ENCODE measurements at places on chromosomes 3 and 15. TPM values are rescaled to one million over a fixed set of nuclear protein-coding genes. Genes with fewer than 3 reads are reported as not detected.

Gene MOBP
- not detected for total RNA-seq

DNA sequence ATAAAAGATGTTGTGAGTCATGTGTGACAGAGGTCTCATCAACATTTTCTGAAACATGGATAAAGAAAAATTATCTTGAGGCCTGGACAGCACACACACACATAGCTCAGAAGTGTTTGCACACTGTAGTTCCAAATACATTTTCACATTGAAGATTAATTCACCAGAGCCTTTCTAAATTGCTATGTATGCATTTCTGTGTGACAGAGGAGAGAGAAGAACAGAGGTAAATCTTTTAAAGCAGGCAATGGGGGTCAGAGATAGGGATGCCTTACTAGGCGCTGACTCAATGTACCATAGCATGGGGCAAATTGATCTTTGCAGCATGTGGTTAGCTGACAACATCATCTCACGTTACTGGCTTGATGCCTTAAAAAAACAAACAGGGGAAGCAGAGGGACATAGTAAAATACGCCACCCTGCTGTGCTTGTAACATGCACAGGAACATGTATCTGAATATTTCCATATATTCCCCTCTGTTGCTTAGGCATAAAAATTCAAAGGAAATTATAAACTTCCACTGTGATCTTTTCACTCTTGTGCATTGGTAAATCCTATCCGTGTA is 7.7 kb downstream of the POU1F1 start:
- no peak for DNase-seq

DNA sequence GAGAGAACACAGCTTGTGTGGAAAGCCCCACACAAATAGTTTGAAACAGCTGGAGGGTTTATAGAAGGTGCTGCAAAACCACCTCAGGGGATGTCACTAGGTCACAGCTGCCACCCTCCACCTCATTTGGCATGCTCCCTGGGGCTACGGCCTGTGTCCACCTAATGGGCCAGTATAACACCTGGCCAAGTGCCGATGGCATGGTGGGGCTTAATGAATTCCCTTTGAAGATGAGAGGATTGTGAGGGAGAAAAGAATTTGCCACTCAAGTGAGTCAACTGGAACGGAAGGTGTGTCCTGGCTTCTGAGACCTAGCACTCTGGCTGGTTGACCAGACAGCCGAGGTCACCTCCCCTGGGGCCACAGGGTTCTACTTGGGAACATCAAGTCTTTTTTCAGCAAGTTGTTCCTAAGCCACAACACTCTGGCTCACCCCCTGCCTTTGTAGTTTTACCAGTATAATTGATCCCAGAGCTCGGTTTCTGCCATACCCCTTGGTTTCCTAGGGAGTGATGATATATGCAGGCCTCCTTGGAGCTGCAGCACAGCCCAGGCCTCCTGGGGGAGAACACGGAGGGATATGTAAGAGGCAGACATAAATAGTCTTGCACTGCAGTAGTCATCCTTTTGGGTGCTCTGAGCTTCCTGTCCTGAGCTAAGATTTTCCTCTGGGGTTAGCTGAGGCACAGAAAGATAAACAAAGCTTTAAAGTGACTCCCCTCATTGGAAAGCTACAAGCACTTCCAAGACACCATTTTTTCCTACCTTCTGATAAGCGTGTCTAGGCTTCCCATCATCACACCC is 178.2 kb upstream of the LPP start:
- DNase-seq, result no peak

- DNase-seq, result no peak
Observed at GRCh38 chr15:65338366-65338765, 33.9 kb downstream of the RNU5B-1 start.

DNA sequence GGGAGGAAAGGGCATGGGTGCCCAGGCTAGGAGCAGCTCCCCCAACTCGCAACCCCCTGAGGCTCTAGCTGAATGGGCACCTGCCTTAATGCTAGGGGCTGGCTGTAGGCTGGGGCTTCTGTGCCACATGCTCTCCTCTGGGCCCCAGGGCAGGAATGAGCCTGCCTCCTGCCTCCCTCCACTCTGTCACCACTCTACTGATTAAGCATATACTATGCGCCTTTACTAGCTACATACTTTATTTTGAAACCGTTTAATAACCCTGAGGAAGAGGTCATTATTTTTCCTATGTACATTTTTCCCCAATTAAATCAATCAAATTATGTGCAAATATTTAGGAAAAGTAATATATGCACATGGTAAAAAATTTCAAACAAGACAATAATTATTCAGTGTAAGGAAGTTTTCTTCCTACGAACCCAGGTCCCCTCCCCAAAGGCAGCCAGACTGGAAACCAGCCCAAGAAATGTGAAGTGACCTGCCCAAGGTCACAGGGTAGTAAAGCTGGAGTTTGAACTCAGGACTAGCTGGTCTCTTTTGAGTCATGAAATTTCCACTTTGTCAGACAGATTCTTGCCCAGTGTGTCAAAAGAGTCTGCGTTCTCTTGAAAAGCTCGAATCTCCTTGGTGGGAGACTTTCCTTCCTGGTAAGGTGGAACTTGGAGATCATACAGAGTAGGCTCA is 122.5 kb downstream of the DNAJB8 start:
- DNase-seq, result no peak

DNA sequence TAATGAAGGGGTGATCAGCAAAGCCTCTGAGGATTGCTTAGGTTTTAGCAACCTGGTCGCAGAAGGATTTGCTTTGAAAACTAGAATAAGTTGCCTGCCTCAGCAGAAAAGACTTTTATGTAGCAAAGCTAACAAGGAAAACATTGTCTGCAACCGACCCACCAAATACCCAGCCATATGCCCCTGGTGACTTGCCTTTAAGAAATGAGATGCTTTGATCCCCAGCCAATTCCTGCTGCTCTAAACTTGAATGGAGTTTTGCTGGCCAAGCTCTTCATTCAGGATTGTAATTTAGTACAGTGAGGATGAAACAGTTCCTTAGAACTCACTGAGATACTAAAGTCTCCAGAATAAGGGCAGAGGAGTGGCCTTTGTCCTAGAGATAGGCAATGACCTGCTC is 139.8 kb upstream of the PROK2 start:
- no peak for DNase-seq

Gene GP5
- not detected for total RNA-seq

GRCh38 chr3:195010551-195011100 is 260.3 kb downstream of the XXYLT1 start:
- DNase-seq, result no peak

GRCh38 chr3:13497386-13497785 is 17.3 kb downstream of the HDAC11 start:
- no peak for DNase-seq
